ENCODE measurements at places on chromosomes 16 and 17.

DNA sequence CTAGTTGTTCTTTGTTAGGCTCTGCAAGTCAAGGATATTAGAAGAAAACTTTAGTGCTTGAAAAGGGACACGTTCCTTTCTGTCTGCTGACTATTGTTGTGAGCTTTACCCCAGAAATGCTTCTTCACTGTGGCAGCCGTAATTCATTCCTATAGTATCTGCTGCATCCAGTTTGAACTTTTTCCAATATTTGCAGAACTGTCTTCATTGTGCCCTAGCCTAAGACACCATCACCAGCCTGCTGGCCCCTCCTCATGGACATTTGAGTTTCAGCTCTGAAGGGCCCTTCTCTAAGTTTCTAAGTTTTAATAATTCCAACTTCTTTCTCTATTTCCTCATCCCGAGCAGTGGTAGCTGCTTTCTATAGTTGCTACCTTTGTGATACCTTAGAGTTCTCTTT is 91.7 kb downstream of the SLC39A11 start:
- ATAC-seq, result no peak

DNA sequence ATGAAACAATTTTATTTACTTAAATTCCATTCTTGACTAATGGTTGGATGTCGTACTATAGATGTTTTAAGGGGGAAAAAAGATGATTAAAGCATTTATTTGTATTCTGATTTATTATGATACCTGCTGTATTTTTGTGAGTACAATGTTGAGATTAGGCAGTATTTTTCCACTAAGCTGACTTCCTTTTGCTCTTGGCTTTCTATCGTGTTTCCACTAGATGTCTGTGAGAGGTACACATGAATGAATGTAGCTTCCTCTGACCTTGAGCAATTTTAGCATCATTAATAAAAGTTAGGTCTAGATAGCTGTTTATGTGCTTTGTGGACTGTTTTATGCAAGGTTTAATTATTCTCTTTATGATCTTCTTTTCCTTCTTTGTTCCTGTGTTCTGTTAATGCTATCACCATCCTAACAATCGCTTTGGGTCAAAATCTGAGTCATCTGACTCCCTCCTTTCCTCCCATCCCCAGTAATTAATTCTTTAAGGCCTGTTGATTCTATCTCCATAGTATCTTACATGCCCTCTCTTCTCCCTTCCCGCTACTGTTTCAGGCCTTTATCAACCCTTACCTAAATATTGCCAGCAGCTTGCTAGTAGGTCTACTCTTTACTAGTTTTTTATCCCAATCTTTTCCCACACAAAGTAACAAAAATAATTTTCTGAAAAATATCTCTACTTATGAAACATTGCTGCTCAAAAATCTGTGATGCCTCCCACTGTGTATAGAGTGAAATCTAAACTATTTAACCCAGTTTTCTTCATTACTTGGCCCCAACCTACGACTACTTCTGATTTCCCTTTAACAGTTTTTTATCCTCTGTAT is 76.0 kb downstream of the VMP1 start:
- ATAC-seq, result peak; percentile 60

DNA sequence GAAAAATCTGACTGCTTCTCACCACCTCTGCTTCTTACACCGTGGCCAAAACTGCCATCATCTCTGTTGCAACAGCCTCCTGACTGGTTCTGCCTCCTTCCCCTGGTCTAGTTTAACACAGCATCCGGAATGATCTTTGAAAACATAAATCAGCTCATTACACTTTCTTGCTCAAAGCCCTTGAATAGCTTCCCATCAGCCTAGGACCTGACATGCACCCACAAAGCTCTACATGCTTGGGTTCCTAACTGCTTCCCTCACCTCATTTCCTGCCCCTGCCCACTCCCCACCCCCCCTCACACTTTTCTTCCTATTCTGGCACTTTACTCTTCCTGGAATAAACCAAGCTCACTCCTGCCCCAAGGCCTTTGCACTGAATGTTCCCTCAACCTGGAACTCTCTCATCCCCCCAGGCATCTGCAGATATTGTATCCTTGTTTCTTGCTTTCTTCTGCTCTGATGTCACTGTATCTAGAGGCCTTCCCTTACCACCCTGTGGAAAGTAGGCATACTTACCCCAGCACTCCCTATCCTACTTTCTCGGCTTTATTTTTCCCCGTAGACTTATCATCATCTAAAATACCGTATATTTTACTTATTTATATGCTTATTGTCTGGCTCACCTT is 112.4 kb downstream of the FTO start:
- no peak for ATAC-seq

DNA sequence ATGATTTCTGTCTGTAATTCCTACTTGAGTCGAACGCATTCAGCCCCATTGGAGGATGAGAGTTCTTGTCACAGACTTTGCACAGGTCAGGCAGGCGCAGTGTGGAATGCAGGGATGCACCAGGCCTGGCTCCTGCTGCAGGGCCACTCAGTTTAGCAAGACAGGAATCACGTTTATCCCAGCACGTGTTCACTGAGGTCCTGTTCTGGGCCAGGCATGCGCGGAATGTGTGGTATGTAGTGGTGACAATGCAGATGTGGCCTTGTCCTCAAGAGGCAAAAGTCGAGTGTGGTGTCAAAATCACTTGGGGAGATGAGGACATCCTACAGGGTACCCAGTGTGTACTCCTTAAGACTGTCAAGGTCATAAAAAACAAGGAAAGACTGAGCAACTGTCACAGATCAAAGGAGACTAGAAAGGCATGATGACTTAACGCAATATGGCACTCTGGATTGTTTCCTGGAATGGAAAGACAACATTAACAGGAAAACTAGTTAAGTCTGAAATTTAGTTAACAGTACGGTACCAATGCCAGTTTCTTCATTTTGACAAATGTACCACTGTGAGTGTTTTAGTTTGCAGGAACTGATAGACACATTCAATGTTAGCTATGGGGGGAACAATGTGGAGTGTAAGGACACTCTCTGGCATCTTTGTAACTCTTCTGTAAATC is 121.5 kb upstream of the ADAMTS18 start:
- no peak for ATAC-seq

DNA sequence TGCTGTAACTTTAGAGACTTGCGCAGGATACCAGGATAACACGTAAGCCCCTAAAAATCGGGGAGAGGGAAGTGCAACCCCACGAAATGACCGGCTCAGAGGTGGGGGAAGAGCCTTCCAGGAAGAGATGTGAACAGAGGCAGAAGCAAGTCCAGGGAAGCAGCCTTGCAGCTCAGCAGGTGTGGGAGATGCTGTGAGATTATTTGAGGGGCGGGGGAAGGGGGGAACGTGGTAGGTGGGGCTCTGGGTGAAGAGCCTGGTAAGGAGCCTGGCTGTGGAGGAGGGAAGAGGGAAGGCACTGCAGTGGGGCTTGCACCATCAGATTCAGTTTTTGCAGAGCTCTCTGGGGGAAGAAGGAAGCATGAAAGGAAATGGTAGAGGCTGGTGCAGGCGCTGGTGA is 95.4 kb upstream of the CACNG5 start:
- ATAC-seq, result no peak

Data from SK-N-SH treated with all-trans-retinoic acid at 6 μM for 48 hours (cell line).